Trophoblast cell (in vitro differentiated cells and primary cell): ENCODE measurements at places on chromosomes 7 and 10.

DNA sequence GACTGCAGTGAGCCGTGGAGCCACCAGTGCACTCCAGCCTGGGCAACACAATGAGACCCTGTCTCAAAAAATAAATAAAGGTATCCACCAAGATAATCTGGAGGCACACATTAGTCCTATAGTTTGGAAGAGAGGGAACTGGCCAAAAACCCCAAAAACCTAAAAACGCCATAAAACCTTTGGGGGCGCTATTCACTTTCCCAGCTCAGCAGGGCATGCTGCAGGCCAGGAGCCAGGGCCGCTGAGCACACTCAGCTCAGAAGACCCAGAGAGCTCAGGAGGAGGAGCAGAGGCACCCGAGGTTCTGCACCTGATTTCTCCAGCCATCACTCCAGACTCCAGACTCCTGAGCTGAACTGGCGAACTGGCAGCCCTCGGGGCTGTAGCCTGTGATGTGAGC is 167.2 kb upstream of the IMMP2L start:
- DNase-seq, result no peak

DNA sequence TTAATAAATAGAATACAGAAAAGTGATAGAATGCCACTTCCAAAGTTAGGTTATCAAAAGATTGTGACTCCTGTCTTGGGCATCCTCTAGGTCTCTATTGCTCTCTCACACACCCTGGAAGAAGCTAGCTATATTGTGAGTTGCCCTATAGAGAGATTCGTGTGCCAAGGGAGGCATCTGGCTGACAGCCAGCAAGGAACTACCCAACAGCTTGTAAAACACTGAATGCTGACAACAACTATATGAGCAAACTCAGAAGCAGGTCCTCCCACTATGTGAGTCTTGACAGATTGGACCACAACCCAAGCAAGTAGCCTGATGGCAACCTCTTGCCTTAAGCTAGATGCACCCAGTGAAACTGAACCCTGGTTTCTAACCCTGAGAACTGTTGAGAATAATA is 55.7 kb upstream of the CDK14 start:
- no peak for DNase-seq

GRCh38 chr10:79435271-79436065 is 10.0 kb downstream of the ZCCHC24 start:
- DNase-seq, result no peak

- peak; percentile 96 for DNase-seq
Observed at GRCh38 chr10:113480851-113481502, 71.9 kb upstream of the HABP2 start.
